Stimulated activated CD8-positive, alpha-beta memory T cell treated with anti-CD3 and anti-CD28 coated beads, Interleukin-4, amount 100 ng/mL, for 1 hour (primary cell): ENCODE measurements at places on chromosomes 2 and 18.

DNA sequence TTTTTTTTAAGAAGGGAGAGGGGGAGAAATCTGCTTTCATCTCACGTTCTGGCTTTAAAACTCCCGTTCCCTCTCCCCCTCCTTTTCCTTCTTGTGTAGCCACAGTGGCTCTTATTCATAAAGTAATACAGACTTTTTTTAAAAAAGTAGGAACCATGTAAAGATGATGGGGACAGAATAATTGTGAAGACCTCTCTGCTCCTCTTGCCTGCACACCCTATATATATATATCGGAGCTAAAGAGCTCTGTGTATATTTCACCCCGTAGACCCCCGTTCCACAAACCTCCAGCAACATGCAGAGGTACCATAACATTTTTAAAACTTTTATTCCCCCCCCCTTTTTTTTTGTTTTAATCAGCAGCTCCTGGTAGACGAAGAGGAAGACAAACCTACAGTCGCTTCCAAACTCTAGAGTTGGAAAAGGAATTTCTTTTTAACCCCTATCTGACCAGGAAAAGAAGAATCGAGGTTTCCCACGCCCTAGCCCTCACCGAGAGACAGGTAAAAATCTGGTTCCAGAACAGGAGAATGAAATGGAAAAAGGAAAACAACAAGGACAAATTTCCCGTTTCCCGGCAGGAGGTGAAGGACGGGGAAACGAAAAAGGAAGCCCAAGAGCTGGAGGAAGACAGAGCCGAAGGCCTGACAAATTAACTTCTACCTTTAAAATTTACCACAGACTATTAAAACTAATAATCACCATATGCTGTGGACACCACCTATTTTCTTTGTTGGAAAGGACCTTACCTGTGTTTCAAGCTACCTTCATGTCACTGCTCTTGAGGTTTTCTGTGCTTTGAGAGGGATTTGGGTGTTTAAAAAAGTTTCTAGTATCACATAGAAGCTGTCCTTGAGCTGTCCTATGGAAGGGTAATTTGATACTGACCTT lies 1.7 kb downstream of the HOXD8 start:
- no peak for DNase-seq

- DNase-seq: no peak
Observed at GRCh38 chr2:121030523-121030922, 254.5 kb downstream of the TFCP2L1 start.

- no peak for DNase-seq
Observed at GRCh38 chr2:195202163-195202845, 454.7 kb upstream of the SLC39A10 start.

DNA sequence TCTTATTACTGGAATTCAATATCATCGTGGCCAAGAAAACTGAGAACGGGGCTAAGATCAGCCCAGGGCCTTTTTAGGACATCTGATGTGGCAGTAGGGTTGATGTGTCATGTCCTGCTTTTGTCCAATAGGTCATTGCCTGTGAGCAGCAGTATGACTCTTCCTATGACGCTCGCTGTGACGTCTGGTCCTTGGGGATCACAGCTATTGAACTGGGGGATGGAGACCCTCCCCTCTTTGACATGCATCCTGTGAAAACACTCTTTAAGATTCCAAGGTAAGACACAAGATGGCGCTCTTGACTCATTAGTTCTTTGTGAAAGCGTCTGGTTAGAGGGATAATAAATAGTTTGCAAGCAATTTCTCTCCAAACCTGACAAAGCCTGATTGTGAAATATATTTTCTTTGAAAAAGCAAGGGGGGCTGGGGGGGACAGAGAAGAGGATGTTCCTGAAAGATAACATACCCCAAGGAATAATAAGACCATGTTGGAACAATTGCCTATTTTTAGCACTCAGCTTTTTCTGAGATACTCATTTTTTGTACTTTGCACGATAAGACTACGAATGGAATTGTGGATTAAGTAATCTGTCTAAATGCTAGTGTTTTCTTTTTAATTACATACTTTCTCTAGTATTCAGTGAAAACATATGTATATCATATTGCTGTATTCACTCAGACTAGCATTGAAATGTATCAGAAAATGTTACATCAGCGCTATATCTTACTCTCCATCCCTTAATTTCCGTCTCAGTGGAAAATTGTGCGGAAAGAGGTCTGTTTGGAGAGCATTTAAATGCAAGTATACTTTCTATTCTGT lies 58.1 kb downstream of the MYO3B start:
- no peak for DNase-seq

- no peak for DNase-seq
Observed at GRCh38 chr2:153140498-153140897, 338.1 kb downstream of the RPRM start.

DNA sequence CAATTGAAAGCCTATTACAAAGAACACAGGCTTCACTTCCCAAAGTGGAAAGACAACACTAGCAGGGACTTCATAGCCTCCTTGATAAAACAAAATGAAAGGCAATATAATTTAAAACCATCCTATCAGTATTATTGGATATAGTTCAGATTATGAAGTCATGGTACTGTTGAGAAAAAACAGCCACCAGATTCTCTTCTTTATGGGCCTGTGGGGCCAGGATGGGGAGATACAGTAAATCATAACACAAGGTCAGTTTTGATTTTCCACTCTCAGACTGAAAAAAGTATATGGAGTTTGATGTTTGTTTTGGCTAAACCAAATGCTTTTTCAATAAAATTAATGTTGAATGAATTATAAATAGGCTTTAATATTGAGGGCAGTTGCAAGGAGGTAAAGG lies 129.1 kb downstream of the BCL2L11 start:
- DNase-seq: no peak

GRCh38 chr2:232700154-232700553 lies 3.0 kb downstream of the GIGYF2 start:
- no peak for DNase-seq

DNA sequence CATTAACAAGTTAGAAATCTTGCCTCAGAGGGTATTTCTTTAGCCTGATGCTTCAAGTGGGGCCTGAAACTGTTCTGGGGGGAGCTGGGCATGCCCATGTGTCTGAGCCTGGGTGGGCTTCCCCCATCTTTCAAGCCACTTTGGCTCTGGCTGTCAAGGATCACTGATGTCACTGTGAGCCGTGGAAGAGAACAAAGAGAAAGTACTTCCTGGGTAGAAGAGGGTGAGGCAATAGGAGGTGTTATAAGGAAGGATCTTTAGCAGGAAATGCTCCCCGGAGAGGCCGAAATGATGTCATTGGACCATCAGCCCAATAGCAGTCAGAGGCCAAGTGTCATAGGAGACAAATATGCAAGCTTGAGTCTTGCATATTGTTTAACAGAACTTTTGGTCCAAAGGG lies 228.4 kb upstream of the MEX3C start:
- DNase-seq: no peak

DNA sequence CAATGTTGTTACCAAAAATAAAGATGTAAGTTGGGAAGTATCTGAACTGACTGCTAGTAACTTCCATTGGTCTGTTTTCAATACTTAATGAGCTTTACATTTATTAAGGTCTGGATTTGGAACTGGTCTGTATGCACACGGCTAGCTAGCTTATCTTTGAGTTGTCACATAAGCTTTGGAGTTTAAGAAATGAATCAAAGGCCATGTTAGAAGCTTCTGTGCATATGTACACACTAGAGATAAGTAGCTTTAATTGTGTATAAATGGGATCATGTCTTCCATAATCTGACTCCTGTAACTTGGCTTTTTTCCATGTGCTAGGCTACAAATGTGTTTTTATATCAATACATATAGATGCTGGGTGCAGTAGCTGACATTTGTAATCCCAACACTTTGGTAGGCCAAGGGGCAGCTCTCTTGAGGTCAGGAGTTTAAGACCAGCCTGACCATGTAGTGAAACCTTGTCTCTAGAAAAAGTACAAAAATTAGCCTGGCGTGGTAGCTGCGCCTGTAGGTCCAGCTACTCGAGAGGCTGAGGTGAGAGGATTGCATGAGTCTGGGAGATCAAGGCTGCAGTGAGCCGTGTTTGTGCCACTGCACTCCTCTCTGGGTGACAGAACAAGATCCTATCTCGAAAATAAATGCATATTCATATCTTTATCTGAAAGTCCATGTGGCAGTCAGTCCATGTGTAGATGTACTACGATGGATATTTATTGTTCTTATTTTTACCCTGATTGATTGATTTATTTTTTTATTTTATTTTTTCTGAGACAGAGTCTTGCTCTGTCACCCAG lies 27.2 kb downstream of the ATIC start:
- DNase-seq: no peak

GRCh38 chr18:39299152-39299551 lies 1733.6 kb upstream of the CELF4 start:
- DNase-seq: no peak

DNA sequence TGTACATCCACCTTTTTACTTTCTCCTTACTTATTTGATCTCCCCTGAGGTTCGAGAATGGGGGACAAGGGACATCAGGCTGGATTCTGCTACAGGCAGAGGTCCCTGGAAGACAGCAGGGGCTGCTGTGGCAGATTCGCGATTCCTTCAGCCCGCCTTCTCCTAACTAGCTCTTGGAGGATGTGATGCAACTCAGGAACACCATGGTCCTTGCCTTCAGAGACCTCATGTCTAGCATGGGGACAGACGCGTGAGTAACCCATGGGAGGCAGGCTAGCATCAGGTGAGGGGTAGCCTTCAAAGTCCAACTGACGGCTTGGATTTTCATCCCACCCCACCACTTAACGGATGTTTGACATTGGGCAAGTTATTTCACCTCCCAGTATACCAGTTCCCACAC lies 869 bp upstream of the TCF23 start:
- no peak for DNase-seq

DNA sequence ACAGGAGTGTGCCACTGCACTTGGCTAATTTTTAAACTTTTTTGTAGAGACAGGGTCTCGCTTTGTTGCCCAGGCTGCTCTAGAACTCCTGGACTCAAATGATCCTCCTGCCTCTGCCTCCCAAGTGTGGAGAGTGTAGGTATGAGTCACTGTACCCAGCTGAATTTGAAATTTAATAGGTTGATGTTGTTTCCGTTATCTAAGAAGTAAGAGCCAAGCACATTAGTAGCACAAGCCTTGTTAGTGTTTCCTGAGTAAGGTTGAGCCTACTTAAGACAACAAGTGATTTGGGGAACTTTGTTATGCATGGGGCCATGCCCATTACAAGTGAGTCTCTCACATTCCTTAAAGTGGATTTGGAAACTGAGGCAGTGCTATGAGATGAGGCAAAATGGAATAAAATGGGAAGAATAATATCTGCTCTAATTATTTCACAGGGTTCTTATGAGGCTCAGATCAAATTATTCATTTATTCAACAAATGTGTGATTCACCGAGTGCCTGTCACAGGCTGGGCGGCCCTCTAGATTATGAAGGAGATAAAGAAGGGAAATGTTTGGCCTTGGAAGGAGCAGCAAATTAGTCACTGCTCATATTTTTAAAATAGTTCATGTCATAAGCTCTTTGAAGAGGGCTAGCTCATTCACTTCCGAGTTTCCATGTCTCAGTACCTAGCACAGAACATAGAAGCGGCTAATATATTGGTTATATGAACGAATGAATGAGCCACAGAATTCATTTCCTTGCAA lies 217.2 kb downstream of the LDLRAD4 start:
- no peak for DNase-seq

DNA sequence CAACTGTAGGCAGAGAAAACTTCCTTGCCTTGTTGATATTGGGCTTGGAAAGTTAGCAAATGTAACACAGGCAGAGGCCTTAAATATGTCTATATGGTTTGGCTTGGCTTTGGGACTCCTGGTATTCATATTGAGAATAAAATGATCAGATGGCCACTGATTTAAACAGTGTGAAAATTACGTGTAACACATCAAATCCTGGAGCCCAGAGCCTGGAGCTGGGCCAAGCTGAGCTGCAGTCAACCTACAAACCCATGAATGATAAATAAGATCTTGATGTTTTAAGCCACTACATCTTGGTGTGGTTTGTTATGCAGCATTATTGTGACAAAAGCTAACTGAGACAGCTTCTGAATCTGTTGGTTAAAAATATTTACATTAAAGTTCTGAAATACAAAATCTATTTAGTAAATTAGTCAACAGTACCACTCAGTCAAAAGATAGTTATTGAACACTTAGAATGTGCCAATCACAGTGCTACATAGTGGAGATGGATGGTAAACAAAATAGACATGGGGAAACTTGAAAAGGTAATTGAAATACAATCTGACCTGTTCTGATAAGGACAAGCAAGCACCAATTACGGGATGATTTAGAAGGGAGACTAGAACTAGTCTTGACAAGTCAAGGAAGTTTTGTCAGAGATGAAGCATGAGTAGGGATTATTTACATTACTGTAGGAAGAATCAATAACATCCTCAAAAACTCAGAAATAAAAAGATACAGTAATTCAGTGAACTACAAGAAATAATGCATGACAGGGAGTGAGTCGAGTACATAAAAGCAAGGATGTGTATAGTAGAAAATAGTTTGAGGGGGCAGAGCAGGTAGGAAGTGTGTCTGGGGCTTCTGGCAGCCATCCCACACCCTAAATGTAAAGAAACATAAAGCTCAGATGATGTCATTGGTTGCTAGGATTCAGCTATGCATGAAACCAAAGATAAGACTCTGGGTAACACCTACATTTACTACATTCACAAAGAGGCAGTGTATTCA lies 157.7 kb downstream of the HNMT start:
- no peak for DNase-seq

GRCh38 chr18:58845928-58846724 lies 18.6 kb upstream of the ZNF532 start:
- DNase-seq: no peak

DNA sequence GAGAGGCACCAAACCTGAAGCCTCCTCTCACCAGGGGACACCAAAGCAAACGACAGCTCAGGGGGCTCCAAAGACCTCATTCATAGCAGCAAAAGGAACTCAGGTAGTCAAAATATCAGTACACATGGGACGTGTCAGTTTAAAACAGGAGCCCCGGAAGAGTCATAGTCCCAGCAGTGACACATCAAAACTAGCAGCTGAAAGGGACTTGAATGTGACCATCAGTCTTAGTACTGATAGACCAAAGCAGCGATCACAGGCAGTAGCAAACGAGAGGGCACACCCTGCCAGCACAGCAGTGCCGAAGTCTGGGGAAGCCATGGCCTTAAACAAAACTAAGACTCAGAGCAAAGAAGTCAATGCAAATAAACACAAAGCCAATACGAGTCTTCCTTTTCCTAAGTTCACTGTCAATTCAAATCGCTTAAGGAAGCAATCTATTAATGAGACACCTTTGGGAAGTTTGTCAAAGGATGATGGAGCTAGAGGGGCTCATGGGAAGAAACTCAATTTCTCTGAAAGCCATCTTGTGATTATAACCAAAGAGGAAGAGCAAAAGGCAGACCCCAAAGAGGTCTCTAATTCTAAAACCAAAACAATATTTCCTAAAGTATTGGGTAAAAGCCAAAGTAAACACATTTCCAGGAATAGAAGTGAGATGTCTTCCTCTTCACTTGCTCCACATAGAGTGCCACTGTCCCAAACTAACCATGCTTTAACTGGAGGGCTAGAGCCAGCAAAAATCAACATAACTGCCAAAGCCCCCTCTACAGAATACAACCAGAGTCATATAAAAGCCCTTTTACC lies 1.2 kb downstream of the GALNT5 start:
- no peak for DNase-seq

GRCh38 chr2:61727746-61728145 lies 126.1 kb downstream of the FAM161A start:
- DNase-seq: no peak
